ENCODE measurements at places on chromosomes 4 and X. TPM values are rescaled to one million over a fixed set of nuclear protein-coding genes. Genes with fewer than 3 reads are reported as not detected.

- DNase-seq = no peak
Measured at GRCh38 chrX:119041175-119041574, 31.6 kb upstream of the CT47C1 start.

- no peak for DNase-seq
Measured at GRCh38 chrX:45873781-45874180, 671.4 kb downstream of the ZNF674 start.

KIF4A gene
- 0.73 TPM for total RNA-seq

DNA sequence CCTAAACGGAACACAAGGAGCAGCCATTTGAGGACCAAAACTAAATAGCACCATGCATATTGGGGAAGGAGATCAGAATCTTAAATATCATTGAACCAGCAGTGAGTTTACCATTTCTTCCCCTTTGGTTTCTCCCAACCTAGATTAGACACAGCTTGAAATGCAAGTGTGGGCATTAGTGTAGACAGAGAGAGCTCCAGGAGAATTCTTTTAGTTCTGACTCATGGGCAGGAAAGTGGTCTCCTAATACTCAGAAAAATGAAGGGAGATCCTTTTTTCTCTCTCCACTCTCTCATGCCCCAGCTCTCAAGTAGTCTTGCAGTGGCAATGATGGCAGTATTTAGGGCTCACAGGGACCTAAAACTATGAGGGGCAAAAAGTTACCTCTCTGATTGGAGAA, 567.9 kb downstream of the INPP4B start:
- no peak for DNase-seq

DNA sequence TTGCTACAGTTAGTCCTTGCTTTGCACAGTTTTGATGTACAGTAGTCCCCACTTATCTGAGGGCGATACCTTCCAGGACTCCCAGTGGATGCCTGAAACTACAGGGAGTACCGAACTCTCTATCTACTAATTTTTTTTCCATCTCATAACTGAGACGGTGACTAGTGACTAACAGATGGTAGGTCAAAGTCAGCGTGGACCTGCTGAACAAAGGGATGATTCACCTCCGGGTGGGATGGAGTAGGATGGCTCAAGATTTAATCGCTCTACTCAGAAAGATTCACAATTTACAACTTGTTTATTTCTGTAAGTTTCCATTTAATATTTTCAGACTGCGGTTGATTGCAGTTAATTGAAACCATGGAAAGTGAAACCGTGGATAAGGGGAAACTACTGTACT, 655.8 kb downstream of the ZNF674 start:
- no peak for DNase-seq

- no peak for DNase-seq
Measured at GRCh38 chrX:63784346-63784901, 590 bp downstream of the ARHGEF9 start.

DNA sequence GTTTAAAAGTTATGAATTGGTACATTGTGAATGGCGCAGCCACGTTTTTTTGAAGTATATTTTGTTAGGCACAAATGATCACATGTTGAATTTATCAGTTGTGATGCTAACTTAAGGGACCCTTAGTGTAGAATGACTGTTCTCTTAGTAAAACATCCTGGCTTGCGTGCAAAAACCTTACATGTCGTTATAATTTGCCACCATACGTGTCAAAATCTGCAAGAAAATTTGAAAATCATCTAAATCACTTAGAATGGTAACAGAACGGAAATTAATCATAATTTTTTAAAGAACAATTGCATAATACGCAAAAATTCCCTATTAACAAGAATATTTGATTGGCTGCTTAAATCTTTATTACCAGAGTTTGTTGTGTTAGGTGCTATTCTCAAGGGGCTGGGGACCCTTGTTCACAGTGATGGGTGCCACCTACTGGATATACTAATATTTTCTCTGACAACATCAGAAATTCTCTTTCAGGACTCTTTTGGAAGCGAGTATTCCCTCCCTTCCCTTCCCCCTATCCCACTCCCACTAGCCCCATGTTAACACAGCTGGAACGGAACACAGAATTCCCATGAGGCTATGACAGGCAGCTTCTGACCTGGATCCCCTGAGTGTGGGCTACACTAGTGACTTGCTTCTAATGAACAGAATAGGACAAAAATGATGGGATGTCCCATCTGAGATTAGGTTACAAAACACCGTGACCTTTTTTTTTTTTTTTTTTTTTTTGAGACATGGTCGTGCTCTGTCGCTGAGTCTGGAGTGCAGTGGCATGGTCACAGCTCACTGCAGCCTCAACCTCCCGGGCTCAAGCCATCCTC, 71.8 kb downstream of the SUPT20HL2 start:
- no peak for DNase-seq

GRCh38 chr4:78040431-78040830, 16.7 kb upstream of the FRAS1 start:
- DNase-seq = no peak

CLDN34 gene
- 0.36 TPM for total RNA-seq

DNA sequence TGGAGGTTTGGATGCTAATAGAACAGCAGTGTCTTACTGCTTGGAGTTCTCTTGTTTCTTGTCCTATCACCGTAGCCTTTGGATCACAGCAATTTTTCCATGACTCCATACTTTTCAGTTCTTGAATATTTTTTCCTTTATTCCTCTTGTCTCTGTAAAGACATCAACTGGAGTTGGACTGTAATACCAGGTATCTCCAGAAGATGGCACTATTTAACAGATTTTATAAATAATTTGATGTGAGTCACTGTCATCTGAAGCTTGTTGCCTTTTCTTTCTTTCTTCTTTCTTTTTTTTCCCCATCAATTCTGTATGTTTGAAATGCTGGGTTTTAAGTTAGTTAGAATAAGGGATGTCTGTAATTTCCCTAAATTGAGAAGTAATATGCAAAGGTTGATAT, 24.1 kb downstream of the HPRT1 start:
- DNase-seq = no peak

- no peak for DNase-seq
Measured at GRCh38 chr4:6855692-6856297, 53.8 kb upstream of the TBC1D14 start.

GRCh38 chr4:105194328-105195231, 47.9 kb downstream of the TET2 start:
- no peak for DNase-seq

DNA sequence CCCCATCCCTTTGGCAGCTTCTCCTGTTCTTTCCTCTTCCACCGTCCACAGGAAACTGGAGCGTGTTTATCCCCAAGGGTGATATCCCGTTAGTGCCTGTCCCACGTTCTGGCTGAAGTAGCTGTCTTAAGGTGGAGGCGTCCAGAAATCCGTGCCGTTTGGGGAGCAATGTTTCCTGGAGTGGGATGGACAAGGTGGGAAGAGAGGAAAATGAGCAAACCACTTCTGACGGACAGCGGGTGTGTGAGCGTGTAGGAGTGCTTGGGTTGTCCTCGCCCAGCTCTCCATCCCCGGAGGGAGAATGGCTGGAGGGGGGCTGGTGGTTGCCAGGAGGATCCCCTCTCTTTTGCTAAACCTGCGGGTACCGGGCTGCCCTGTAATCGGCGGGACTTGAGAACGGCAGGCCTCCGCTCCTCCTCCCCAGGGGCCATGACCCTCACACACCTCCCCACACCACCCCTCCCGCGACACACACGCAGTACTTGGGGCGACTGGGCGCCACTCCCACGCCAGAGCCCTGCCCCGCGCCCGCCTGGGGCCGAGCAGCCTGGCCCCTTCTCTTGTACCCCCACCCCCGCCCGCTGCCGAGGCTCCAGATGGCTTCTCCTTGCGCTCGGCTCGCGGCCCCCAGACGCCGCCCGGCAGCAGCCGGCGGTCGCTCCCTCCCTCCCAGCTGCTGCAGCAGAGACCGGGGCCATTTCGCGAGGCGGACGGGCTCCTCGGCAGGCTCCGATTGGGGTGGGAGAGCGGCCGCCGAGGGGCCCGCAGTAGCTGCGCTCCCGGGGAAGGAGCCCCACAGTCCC, 13.9 kb upstream of the PRDM8 start:
- no peak for DNase-seq

GUCY1A1 gene
- 49.8 TPM for total RNA-seq

DNA sequence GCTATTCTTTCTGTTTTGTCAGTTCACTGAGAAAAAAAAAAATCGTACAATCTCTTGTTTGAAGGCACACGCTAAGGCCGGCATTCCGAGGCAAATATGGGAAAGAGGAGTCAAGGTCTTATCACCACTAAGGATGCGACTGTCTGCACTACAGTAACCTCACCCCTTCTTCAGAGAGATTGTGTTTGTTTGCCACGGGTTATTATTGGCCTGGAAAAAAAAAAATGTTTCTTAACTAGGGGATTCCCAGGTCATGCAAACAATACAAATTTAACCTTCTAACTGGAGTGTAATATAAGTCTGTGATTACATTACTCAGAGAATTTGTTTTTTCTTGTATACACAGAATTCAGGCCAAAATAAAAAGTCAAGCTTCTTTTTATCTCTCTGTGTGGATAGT, 168.3 kb downstream of the TMA16 start:
- DNase-seq = no peak

GRCh38 chrX:54213603-54214002, 30.5 kb upstream of the FAM120C start:
- DNase-seq = no peak

DNA sequence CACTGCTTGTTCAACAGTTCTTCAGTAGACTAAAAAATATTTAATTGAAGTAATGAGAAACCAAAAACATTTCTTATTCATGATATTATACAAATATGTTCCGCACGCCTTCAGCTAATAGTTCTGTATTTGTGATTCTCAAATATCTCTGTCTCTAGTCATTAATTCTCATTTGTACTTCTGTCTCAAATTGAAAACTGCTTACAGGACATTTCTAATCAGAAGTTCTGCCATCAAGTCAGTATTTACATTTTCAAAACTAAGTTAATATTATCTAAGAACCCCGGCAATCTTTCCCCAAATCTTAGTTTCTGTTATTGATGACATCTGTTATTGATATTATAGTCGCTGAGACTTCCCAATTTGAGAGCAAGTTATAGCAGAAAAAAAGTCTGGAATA, 78.6 kb upstream of the PGRMC2 start:
- DNase-seq = no peak

GPR78 gene
- total RNA-seq = 0.45 TPM

DNA sequence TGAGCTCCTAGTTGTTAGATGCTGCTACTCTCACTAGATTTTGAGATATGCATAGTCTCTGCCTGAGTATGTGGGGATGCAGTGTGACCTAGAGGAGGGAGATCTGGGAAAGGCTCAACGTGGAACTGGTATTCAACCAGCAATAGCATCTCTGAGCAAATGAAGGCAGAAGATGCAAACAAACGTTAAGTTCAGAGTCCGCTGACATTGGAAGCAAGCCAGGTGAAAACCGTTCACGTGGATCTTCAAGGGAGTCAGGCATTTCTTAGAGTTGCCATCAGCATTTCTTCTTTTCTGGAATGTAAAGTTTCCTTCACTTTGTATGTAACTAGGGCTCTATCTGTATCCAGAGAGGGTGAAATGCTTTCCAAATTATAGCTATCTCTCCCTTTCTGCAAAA, 59.9 kb downstream of the C4orf51 start:
- DNase-seq = no peak

All from prostate gland (tissue), 2 donors.